Glomerular endothelial cell (primary cell): ENCODE measurements at places on chromosomes 11 and 22. TPM values are rescaled to one million over a fixed set of nuclear protein-coding genes. Genes with fewer than 3 reads are reported as not detected.

- no peak for DNase-seq
These were observed 181.9 kb downstream of the CTTN start for GRCh38 chr11:70580036-70580805.

TBX1 gene
- total RNA-seq, result 0.63 and 3.6 TPM in 2 replicates

C11orf98 gene
- total RNA-seq, result 49.7 and 56.8 TPM in 2 replicates

DNA sequence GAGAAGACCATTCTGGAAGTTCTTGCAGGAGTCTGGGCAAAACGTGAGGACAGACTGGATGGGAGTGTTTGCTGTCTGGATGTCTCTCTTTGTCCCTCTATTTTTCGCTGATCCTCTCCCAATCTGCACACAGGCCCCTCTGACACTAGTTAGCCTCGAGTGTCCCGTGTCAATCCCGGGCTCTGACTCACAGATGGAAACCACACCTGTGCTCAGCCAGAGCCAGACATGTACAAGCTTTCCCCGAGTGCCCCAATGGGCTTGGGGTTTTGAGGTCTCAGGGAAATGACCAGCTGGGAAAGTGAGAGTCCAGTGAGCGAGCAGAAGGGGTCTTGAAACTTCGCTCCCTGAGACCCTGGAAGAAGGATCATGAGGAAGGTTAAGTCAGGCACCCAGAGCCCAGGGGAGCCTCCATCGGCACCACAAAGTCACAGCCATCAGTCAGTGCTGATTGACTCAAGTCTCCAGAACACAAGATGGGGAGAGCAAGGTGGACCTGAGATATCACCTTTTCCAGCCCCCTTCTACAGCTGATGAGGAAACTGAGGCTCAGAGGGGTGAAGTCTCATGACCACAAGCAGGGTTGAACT lies 13.9 kb downstream of the APOL2 start:
- DNase-seq, result no peak

GRCh38 chr22:38824585-38824984 lies 19.2 kb downstream of the NPTXR start:
- DNase-seq, result peak; percentile 37

DNA sequence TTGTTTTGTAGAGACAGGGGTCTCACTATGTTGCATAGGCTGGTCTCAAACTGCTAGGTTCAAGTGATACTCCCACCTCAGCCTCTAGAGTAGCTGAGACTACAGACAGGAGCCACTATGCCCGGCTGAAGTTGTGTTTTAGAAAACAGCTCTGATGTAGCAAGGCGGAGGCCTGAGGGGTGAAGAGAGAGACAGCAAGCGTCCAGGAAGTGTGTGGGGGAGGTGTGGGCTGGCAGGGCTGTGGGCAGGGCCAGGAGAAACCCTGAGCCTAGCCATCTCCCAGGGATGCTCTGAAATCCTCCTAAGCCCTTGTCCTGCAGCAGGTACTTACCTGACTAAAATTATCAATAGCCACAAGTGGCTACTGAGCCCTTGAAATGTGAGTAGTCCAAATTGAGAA lies 16.1 kb upstream of the RPS3 start:
- no peak for DNase-seq

GRCh38 chr22:26161746-26162145 lies 7.5 kb upstream of the SEZ6L start:
- DNase-seq, result no peak

GRCh38 chr11:126133901-126134300 lies 71.2 kb upstream of the CDON start:
- DNase-seq, result no peak

DNA sequence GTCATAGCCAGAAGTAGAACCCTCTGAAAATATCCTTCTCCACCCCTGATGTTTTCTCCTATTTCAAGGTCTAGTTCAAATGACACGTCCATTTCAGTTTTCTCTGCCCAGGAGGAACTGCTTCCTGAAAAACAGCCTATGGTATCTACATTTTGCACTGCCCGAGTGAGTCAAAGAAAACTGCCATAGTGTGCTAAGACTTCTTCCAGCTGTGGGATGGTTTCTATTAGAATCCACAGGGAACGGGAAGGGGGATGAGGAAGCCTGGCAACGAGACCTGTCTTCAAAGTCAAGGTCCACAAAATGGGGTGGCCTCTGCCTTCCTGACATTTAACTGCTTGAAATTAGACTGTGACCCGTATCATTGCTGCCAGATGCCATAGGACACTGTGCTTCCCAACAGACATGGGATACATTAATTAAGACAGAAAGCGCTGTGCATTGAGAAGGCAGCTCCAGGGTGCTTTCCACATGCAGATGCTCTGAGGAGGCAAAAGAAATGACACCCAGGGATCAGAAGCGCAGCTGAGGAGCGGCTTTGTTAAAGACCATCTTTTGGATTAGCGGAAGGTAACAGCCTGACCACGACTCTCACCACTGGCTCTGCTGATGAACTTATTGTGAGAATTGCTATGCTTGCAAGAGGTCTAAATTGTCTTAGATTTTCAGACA lies 39.4 kb upstream of the NUP50 start:
- DNase-seq, result no peak

- no peak for DNase-seq
These were observed 80.5 kb downstream of the MPPED2 start for GRCh38 chr11:30505603-30506002.

APIP gene
- 14.0 and 18.7 TPM in 2 replicates for total RNA-seq

- no peak for DNase-seq
These were observed 41.1 kb upstream of the NARS2 start for GRCh38 chr11:78615724-78616123.

GRCh38 chr22:27170491-27170890 lies 513.1 kb downstream of the MIAT start:
- DNase-seq, result no peak

GRCh38 chr11:75356613-75357012 lies 5.2 kb upstream of the ARRB1 start:
- DNase-seq, result no peak

MS4A12 gene
- total RNA-seq, result not detected in 2 replicates

JAML gene
- not detected in 2 replicates for total RNA-seq

GRCh38 chr11:16935518-16936302 lies 78.5 kb downstream of the PLEKHA7 start:
- peak; percentile 5 for DNase-seq

- DNase-seq, result no peak
These were observed 46.3 kb upstream of the TUB start for GRCh38 chr11:8034604-8035190.

DNAJB7 gene
- not detected in 2 replicates for total RNA-seq

DNA sequence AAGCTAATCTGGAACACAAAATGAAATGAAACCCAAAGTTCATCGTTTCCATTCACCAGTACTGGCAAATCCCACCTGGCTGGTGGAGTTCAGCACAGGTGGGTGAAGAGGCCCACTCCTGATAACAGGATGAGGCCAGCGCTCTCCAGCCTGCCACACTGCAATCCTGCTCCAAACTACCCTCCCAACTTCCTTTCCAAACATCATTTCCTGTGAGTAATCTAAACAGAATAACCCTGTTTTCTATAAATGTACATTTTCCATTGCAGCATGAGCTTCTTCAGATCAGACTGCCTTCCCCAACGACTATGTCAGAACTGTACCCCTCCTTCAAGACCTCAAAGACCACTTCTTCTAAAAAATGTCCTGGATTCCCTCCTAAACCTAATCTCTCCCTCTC lies 15.9 kb upstream of the NFRKB start:
- DNase-seq, result peak; percentile 33

DNA sequence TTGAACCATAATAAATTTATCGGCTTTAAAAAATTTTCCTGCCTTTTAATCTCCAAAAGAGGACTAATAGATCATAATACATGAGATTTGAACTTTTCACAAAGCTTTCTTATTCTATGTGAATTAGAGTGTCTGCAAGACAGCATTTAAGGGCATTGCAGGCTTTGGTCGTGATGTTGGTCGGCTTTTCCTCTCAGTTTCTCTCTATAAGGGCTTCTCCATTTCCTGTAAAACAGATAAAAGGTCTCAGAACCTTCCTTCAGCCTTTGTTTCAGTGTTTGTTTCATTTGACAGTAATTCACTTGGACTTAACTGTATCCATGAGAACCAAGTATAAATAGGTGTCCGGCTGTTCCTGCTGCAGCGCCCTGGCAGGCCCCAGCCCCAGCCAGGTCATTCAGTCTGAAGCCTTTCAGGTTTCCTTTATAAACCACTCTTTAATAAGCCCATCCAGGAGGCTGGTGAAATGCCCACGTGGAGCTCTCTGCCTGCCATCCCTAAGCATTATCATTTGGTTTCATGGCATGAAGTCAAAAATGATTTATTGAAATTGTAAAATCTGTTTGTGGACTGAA lies 37.2 kb upstream of the ADSL start:
- DNase-seq, result no peak

- no peak for DNase-seq
These were observed 8.8 kb downstream of the SCGB2A1 start for GRCh38 chr11:62217191-62217748.

ARHGAP8 gene
- 0.76 and 0.92 TPM in 2 replicates for total RNA-seq

APOL5 gene
- not detected in 2 replicates for total RNA-seq
